NCI-H1417 treated with DMSO at 0.1 percent for 48 hours (cell line): ENCODE measurements at places on chromosomes 7 and 10.

GRCh38 chr7:115019882-115020605, 98.2 kb downstream of the MDFIC start:
- no peak for DNase-seq

DNA sequence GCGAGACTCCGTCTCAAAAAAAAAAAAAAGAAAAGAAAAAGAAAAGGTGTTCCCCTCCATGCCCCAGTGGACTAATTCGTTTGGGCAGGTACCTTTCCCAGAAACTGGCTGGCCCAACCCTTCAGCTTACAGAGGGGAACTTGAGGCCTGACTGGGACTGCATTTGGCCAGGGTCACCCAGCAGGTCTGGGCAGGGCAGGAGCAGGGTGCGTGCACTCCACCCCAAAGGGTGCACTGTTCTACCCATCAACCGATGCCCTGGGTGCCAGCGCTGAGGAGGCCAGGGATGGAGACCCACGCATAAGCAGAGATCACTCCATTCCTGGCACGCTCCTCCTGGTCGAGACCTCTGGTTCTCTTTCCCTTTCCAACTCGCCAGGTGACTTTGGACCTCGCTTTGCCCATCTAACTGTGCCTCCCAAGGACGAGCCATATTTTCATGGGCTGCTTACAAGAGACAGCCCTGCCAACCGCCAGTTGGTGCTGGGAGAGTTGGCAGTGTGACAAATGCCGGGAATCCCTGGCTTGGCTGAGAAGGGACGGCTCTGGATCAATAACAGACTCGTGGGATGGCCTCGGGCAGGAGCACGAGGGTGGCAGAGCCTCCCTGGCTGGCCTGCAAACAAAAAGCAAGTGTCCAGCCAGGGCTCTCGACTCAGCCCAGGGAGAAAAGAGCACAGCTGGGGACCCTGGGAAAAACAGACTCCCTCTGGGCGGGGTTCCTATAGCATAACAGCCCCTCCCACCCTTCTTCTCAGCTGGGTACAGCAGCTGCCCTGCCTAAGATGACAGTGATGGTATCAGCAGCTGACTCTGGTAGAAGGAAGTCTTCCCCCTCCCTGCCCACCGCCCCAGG, 7.9 kb downstream of the HSPB1 start:
- peak; percentile 37 for DNase-seq

- DNase-seq = no peak
These were observed 123.7 kb upstream of the RNF32 start for GRCh38 chr7:156516791-156517378.

DNA sequence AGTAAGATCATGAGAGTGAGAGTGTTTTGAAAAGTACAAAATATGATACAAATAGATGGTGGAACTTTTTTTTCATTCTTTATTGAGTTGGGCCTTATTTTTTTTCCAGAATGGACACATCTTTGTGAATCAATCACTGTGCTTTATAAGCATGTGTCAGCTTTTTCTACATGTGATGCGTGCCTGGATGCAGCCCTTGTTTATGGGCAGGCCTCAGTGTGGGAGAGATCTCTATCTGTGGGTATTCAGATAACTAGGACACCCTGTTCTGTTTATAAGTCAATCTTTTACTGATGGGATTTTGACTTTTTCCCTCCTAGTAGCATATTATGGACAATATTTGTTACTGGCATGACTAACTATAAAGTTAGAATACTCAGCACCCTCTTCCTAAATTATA, 42.9 kb upstream of the IKZF1 start:
- no peak for DNase-seq

DNA sequence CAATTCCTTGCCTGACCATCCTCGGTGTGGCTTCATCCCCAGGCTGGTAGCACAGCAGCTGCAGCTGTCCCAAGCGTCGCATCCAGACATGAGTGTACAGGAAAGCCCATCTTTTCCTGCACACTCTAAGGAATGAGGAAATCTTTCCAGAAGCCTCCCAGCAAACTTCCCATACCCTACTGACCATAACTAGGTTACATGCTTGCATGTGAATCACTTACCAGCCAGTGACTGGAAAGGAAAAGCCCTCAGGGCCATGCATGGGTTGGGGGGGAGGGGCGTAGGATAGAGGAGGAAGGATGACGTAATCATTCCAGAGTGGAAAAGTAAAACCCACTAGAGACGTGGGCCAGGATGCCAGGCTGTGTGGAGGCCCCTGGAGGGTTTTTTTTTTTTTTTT, 18.9 kb upstream of the ZNF212 start:
- no peak for DNase-seq
